ENCODE measurements at places on chromosomes 1 and 21. TPM values are rescaled to one million over a fixed set of nuclear protein-coding genes. Genes with fewer than 3 reads are reported as not detected.

The IL20 gene
- total RNA-seq: not detected

DNA sequence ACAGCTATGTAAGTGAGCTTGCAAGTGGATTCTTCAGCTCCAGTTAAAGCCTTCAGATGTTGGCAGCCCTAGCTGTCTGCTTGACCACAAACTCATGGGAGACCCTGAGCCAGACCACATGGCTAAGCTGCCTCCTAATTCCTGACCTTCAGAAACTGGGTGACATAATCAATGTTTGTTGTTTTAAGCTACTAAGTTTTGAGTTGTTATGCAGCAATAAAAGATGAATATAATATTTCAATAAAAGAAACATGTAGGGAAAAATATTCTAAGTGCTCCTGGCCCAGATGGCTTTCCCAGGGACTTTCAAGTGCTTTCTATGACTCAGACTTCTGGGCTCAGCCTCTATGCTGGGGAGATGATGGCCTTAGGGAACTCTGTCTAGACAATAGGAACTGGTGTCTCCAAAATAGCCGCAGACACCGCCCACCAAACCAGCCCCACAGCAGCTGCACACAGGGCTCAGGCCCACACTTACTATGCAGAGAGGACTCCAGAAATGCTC is 20.3 kb upstream of the AZIN2 start:
- H3K27me3 ChIP-seq: no peaks in the 10 kb centered on the region
- no peak overlapping the region for H3K4me3 ChIP-seq
- peaks cover under 1% of the 10 kb centered on the region for H3K4me1 ChIP-seq
- DNase-seq: no peak

DNA sequence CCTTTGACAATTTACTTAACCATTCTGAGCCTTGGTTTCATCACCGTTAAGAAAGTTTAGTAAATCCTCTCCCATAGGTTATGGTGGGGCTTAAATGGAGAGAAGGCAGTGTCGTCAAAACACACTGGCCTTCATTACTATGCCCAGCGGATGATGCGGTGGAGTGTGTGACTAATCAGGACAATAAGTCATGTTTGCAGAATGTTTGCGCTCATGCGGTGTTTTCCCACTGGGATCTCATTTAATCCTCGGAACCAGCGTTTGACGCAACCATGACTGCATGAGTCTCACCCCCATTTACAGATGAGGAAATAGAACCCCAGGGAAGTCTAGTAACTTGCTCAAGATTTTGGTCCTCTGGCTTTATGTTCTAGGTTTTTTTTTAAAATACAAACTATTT is 17.5 kb downstream of the SLC26A9 start:
- no peak for DNase-seq
- H3K4me1 ChIP-seq: no peaks in the 10 kb centered on the region
- H3K36me3 ChIP-seq: no peaks in the 10 kb centered on the region
- H3K4me3 ChIP-seq: no peak overlapping the region

GRCh38 chr1:29953961-29954360 is 717.6 kb downstream of the PTPRU start:
- DNase-seq: no peak
- no peaks in the 10 kb centered on the region for H3K4me1 ChIP-seq
- peaks cover 14% of the 10 kb centered on the region for H3K27me3 ChIP-seq
